RKO (cell line): ENCODE measurements at places on chromosomes 4 and X.

DNA sequence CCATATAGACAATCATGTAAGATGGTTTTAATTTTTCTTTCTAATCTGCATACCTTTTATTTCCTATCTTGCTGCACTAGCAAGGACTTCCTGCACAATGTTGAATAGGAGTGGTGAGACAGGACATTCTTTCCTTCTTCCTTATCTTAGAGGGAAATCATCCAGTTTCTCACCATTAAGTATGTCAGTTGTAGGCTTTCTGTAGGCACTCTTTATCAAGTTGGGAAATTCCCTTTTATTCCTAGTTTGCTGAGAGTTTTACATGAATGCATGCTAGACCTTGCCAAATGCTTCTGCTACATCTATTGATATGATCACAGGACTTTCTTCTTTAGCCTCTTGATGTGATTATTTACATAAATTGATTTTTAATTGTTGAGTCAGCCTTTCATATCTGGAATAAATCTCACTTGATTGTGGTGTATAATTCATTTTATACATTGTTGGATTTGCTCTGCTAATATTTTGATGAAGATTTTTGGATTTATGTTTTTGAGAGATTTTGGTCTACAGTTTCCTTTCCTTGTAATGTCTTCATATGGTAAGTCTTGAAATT lies 23.8 kb downstream of the RNF175 start:
- DNase-seq: no peak

DNA sequence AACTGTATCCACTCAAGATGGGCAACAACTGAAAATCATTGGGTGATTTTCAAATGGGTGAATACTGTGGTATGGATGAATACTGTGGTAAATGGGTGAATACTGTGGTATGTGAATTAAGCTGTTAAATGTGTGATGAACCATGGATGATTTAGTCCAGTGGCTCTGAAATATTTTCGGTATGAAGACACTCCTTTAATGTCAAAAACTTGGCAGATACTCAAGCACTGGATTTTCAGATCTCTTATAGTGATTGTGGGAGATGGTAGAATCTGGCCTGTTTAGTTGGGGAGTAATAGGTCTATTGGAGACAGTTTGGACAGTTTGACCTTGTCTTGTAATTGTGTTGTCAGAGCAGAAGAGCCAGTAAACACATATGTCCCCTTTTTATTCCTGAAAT lies 45.7 kb downstream of the SSX7 start:
- DNase-seq: no peak

GRCh38 chr4:17206829-17207801 lies 304.8 kb downstream of the QDPR start:
- no peak for DNase-seq

DNA sequence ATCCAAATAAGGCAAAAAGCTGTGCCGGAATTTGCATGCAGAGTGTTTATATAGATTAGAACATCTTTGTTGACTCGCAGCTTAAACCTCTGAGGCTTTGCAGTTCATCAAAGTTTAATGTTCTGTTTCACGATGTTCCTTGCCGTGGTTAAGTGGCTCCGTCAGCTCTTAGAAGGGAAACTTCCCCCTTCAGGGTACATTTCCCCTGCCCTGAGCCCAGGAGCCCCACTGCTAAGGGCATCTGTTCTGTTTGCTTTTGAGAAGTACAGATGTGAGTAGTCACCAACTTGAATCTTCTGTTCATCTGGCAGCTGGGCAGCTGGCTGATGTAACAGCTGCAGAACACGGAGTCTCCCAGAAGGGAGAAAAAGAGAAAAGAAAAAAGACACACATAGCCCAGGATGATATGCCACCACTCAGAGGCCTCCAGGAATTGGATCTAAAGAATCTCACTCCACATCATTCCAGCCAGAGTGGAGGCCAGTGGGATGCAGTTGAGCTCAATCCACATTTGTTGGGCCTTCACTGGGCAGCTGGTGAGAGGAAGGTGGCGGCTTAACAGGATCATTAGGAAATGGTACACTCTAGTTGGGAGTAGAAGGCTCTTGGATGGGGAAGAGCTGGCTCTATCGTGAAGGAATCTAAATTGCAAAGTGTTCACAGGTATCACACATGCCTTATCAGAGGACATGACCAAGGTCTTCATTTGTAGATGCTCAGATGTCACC lies 178.7 kb upstream of the RBPJ start:
- DNase-seq: no peak

- no peak for DNase-seq
Observed at GRCh38 chr4:157727163-157727562, 445.7 kb downstream of the GASK1B start.

GRCh38 chr4:150591406-150591805 lies 9.5 kb downstream of the MAB21L2 start:
- DNase-seq: no peak

DNA sequence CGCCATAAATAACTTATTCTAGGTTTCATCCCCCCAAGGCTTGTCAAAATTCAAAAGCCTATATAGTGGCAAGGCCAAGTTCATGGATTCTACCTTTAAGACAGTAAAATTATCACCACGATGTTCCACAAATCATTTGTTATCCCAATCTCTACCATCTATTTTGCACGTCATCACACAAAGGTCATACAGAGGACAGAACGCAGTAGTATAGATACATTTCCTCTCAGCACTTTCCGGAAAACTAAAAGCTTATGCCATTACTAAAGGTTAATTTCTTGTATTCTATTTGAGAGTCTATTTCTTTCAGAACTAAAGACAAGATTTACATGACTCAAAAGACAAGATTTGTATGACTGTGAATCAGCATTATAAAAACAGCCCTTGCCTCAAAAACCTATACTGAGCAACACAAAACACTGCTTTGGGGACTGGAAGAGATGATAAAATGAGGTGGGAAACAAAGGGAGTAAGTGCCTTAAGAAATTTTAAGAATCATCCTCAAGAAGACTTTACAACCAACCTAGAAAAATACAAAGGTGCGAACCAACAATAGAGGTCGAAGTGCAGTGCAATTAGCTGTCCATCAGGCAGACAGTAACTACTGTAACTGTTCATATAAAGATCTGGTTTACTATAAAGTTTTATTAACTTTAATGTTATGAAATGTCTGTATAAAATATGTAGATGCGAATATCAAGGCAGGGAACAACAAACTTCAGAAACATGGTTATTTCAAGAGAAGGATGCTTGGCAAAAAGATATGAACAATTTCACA lies 7.6 kb downstream of the UBE2D3 start:
- no peak for DNase-seq

DNA sequence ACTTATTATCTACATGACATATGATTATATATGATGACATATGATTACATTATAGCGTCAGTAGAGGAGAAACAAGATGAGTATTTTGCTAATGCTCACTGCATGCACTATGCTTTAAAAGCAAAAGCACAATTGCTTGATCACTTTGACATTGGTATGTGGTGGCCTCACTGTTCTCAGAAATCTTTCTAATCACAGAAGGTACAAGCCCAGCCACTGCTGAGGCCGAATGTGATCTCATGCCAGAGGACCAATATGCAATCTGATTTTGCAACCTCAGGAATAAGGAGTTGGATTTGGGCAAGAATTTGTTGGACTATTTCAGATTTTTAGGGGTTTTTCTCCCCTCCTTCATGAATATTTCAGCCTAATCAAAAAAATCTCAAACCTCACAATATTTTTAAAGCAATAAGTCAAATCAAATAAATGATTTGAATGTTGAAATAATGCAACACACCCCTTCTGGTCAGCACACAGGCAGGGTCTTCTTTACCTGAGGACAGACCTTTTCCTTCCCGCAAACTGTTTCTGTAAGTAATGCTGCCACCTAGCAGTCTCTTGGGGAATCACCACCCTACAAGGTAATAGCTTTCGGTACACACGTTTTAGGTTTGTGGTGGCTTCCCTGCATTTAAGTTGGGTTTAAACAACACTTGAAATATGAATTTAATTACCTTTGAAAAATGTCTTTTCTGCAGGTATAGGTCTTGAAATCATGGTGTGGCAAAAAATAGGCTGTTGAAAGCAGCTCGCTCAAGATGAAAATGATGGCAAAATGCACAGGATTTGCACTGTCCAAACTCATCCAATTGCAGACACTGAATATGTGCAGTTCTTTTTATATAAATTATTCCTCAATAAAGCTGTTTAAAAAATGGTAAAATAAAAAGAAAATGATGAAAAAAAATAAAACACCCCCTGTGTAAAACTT lies 4.8 kb upstream of the CXCL13 start:
- peak; percentile 43 for DNase-seq

- DNase-seq: no peak
Observed at GRCh38 chr4:142535009-142535408, 311.1 kb downstream of the INPP4B start.

DNA sequence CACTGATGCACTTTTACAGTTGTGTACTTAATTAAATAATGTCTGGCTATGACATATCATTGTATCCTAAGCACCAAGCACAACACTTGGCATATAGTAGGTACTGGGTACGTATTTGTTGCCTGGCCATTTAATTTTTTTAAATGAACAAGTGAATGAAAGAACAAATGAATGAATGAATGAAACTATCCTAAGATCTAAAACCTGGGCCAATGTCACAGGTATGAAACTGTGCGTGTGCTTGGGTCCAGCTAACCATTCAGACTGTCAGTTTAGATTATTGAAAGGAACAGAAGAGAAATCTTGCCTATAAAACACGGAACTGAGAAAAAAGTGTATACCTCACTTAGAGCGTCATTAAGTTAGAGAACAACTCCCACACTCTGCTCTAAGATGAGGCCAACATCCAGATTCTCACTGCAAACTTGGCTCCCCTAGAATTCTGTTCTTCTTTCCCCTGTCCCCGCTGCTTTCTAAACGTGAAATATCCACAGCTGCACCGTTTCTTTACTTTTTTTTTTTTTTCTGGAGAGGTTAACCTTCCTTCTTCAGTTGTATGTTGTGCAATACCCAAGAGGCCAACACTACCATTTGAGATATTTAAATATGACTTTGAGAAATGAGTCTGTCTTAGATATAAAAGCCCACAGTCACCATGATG lies 17.3 kb upstream of the SEL1L3 start:
- DNase-seq: no peak

DNA sequence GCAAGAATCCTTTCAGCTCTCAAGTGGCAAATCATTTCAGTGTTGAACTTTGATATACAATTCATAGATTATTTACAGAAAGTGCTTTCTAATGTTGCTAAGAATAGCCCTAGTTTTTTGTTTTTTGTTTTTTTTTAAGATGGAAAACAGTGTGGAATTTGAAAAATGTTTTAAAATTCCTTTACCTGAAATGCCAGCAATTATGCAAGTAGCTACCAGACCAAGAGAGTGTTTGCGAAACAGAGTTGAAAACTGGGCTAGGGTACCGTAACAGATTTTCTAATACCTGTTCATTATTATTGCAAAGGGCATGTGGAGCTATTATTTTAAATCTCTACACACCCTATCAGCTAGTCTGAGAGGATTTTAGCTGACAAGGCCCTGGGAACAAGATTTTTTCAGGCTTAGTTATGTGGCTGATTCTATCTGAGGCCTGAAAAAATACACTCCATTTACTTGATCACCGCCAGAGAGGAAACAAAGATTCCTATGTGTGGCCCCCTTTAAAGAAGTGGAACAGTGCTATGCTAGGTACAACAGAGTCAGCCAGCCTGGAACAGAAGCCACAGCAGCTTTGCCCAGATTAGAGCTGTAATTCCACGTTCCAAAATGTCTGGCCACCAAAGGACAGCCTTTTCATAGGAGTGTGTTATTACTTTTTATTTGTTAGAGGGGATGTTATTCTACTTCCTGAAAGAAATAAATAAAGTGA lies 46.9 kb upstream of the SLC39A8 start:
- DNase-seq: no peak

DNA sequence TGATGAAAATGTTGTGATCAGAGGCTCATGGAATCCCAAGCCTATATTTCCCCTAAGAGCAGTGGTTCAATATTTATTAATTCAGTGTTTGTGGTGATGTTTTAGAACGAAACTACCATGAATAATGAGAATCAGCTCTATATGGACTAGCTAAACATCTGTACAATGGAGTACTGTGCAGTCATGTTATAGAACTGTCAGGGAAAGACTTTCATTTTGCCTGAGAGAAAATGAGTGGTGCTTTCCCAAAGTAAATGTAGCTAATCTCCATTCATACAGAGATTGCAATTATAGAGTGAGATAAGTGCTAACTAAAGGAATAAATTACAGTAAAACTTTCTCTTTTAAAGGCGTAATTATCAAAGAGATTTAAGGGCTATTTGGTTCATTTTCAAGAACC lies 147.1 kb downstream of the FRAS1 start:
- no peak for DNase-seq

DNA sequence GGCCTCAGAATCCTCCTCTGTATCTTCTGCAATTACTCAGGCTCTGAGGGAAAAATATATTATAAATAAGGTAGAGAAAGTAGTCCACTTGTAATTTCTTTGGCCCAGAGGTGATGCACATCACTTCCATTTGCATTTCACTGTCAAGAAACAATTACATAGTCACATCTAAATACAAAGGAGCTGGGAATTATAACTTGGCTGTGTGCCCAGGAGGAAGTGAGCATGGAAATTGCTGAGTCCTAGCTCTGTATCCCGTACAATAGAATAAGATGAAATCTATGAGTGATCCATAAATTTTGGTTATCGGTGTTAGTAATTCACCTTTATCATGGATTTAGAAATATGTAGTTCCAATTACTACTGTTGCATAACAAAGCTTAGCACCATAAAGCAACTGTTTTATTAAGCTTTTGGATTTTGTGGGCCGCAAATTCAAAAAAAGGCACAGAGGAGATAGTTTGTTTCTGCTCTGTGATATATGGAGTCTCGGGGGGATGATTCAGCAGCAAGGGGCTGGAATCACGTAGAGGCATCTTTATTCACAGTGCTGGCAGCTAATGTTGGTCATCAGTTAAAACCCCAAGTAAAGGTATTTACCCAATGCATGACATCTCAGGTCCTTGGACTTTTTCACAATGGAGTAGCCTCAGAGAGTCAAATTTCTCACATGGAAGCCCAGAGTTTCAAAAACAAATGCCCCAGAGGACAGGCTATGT lies 241.4 kb upstream of the GALNT7 start:
- no peak for DNase-seq

DNA sequence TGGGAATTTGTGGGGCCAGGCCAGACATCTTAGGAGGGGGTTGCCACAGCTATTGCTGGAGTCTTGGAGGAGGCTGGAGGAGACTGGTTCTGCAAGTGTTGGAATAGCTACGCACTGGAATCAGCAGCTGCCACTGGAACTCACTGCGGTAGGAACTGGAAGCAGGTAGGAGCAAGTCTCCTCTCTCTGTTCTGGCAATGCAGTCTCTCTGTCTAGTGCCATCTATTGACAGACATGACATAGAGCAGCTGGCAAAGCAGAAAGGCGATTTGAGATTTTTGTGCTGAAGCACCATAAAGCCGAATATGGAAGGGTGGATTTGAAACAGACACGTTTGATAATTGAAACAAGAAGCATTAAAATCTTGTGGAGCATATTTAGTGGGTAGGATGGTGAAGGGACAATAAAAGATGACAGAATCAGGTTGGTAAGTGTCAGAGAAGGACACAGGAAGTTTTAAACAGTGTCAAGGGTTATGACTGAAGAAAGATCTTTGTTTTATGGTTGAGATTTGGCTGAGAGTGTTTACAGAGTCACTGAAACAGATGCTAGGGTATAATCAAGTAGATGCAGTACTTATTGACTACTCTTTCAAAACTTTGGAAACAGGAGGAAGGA lies 23.5 kb upstream of the SYNPO2 start:
- DNase-seq: peak; percentile 76
